ENCODE measurements at places on chromosomes 2 and 18. TPM values are rescaled to one million over a fixed set of nuclear protein-coding genes. Genes with fewer than 3 reads are reported as not detected.

DNA sequence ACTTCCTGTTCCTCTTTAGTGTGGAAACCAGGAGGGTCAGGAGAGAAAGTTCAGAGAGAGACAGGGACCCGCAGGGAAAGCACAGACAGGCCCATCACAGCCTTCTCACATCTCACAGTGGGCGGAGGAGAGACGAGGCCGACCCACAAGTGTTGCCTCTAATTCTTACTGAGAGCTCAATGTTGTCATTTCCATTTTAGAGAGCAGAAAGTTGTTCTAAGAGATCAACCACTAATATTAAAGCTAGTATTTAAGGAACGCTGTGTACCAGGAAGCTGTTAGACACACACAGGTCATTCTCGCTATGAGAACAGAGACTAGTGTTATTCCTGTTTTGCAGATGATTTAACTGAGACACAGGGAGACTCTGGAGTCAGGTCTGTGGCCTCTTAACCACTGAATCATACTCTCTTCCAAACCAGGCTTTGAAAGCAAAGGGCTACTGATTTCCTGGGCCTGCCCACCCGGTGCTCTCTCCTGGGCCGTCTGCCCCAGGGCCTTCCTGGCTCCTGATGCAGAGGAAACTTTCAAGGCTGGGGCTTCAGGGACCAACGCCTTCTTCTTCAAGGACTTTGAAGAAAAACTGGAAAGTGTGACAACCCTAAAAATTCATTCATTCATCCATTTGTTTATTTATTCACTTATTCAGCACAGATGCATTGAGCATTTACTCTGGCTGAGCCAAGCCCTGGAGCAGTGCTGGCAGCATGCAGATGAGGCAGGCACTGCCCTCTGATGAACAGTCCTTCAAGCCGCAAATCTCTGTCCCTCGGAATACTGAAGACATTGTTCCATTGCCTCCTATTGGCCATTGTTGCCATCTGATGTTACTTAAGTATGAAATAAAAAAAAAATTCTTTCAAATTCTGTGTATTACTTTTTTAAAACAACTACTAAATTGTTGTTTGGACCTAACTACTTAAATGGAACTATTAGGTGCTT, 37.2 kb upstream of the BIN1 start:
- H3K4me3 ChIP-seq, result no peak overlapping the region
- H3K4me1 ChIP-seq, result no peaks in the 10 kb centered on the region
- DNase-seq, result no peak
- no peaks in the 10 kb centered on the region for H3K36me3 ChIP-seq
- H3K27ac ChIP-seq, result no peak overlapping the region
- H3K27me3 ChIP-seq, result no peaks in the 10 kb centered on the region

DNA sequence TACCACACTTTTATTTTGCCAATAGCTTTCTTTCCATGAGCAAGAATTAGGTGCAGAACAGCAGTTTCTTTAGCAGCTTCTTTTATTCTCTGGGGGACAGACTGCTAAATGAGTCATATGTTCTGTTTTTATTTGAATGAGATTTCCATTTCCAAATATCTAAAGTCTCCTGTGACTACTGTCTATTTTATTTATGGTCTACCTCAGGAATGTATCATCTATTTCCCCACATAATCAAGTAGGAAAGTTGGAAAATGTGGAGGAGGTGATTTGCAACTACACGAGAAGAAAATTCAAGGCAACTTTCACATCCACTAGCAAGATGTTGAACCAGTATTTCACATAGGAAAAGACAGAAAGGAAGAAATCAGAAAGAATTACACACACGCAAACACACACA, 139.9 kb upstream of the MEX3C start:
- no peaks in the 10 kb centered on the region for H3K36me3 ChIP-seq
- no peaks in the 10 kb centered on the region for H3K4me1 ChIP-seq
- peaks cover 2% of the 10 kb centered on the region for H3K27me3 ChIP-seq

- H3K4me3 ChIP-seq, result no peak overlapping the region
- H3K27ac ChIP-seq, result no peak overlapping the region
- DNase-seq, result no peak
- no peaks in the 10 kb centered on the region for H3K27me3 ChIP-seq
- H3K4me1 ChIP-seq, result peaks cover 9% of the 10 kb centered on the region
- H3K36me3 ChIP-seq, result no peaks in the 10 kb centered on the region
These were observed 59.9 kb downstream of the DYM start for GRCh38 chr18:49400398-49401072.

DNA sequence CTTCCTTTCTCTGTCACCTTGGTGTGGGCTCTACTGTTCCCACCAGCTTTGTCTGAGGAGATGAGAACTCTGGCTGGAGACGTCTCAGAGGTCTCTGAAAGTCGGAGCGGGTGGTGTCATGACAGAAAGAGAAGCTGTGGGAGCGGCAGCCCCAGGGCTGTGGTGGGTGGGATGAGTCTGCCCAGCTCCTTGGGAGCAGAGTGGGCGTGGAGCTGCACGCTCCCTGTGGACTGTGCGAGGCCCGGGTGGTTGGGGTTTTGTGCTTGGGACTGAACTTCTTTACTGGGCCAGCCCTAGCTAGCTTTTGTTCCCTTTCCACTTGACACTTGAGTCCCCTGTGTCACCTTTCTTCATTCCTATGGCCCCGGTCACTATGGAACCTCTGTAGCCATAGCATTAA, 10.4 kb downstream of the TOGARAM2 start:
- no peaks in the 10 kb centered on the region for H3K27me3 ChIP-seq
- H3K4me3 ChIP-seq, result no peak overlapping the region
- DNase-seq, result no peak
- H3K36me3 ChIP-seq, result no peaks in the 10 kb centered on the region

DNA sequence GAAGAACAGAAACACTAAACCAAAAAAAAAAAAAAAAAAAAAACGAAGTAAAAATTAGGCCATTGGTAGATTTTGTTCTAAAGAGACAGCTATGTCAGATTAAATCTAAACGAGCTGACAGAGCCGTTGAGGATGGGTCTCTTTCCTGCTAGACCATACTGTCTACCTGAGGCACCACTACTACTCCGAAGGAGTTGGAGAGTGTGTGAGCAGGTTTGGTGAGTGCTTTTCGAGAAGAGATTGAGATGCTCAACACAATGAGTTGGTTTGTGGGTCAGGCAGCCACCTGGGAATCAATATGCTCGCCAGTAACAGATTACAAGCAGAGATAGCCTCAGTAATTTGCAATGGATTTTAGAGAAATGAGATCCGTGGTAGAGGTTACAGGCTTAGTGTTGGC, 281.5 kb upstream of the EPAS1 start:
- peaks cover 2% of the 10 kb centered on the region for H3K36me3 ChIP-seq
- no peak for DNase-seq
- H3K4me3 ChIP-seq, result no peak overlapping the region
- H3K27ac ChIP-seq, result no peak overlapping the region
- H3K4me1 ChIP-seq, result no peaks in the 10 kb centered on the region
- no peaks in the 10 kb centered on the region for H3K27me3 ChIP-seq

DNA sequence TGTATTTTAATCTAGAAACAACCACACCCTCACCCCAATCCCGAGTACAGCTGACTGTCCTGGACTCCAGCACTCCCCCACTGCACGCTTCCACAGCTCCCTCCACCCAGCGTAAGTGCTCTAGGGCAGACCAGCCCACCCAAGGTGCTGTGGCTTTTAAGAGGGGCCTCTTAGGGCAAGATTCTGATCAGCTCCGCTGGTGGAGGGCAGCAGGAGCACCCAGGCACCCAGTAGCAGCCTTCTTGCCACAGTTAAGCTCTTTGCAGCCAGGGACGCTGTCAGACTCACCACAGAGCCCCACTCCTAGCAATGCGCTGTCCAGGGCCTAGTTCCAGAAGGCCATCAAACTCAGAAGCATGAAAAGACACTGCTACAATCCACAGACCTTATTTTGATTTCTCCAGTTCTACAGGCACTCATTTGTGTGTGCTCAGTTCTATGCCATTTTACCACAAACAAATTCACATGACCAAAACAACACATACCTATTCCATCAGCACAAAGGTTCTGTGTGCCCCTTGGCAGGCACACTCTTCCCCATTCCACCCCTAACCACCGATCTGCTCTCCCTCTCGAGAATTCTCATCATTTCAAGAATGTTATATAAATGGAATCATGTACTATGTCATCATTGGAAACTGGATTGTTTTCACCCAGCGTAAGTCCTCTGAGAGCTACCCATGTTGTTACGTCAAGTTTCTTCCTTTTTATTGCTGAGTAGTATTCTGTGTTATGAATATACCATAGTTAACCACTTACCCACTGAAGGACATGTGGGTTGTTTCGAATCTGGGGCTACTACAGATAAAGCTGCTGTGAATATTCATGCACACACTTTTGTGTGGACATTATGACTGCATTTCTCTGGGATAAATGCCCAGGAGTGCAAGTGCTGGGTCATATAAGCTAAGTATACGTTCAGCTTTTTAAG, 40.4 kb downstream of the PTPN2 start:
- peaks cover 33% of the 10 kb centered on the region for H3K4me1 ChIP-seq
- H3K27ac ChIP-seq, result peak overlapping the region; percentile 43
- DNase-seq, result no peak
- H3K4me3 ChIP-seq, result no peak overlapping the region
- peaks cover 5% of the 10 kb centered on the region for H3K36me3 ChIP-seq

GRCh38 chr2:120864981-120865380, 129.3 kb downstream of the GLI2 start:
- H3K27ac ChIP-seq, result no peak overlapping the region
- no peak for DNase-seq
- no peak overlapping the region for H3K4me3 ChIP-seq
- peaks cover 2% of the 10 kb centered on the region for H3K27me3 ChIP-seq
- H3K36me3 ChIP-seq, result no peaks in the 10 kb centered on the region
- H3K4me1 ChIP-seq, result no peaks in the 10 kb centered on the region

DNA sequence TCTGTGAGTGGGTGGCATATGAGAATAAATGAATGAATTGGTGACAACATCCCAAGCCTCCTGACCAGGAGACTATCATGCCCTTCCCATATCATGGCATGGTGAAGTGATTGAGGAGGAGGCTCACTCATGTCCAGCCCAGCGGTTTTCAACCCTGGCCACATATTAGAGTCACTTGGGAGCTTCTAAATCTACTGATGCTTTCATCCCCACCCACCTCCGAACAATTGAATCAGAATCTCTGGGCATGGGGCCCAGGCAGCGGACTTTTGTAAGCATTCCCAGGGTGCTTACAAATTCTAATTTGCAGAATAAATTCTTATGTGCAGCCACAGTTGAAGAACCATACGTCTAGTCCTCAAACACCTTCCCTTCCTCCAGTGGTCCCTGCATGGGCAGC, 81.7 kb upstream of the SEC11C start:
- no peak for DNase-seq
- H3K4me1 ChIP-seq, result no peaks in the 10 kb centered on the region
- no peaks in the 10 kb centered on the region for H3K36me3 ChIP-seq
- H3K27me3 ChIP-seq, result no peaks in the 10 kb centered on the region
- H3K27ac ChIP-seq, result no peak overlapping the region

DNA sequence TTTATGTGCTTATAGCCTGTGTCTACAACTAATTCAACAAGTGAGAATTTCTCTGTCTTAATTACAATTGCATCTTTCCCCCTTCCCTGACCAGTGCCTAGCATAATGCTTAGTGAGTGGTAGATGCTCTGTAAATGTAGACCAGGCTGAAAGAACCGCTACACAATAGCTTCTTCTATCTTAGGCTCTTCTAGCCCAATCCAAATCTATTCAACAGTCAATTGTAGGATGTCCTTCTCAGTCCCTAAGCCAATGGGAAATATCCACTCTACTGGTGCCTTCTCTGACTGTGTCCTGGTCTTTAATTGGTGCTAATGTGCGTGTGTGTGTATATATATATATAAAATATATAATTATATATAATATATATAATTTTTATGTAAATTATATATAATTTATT, 34.1 kb upstream of the GCC2 start:
- no peaks in the 10 kb centered on the region for H3K36me3 ChIP-seq
- no peak overlapping the region for H3K27ac ChIP-seq
- H3K4me1 ChIP-seq, result no peaks in the 10 kb centered on the region
- no peaks in the 10 kb centered on the region for H3K27me3 ChIP-seq

DNA sequence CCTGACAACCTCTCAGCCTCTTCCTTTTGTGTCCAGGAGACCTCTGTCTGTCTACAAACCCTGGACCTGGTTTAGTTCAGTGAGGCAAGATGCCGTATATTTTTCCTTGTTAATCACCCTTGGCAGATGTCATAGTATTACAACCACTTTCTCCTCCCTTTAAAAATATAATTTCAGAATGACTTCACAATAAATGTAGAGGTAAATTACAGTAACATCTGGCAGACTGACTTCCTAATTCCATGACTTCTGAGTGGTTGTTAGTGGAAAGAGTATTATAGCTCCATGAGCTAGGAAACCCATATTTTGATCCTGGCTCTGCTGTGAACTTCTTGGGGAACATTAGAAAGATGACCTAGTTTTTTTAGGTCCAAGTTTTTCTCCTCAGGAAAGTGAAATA, 39.5 kb downstream of the SPATS2L start:
- H3K27me3 ChIP-seq, result no peaks in the 10 kb centered on the region
- no peak for DNase-seq
- no peak overlapping the region for H3K4me3 ChIP-seq
- H3K36me3 ChIP-seq, result no peaks in the 10 kb centered on the region
- no peak overlapping the region for H3K27ac ChIP-seq

GRCh38 chr18:52007105-52007504, 332.9 kb upstream of the DCC start:
- no peaks in the 10 kb centered on the region for H3K36me3 ChIP-seq
- DNase-seq, result no peak
- no peak overlapping the region for H3K27ac ChIP-seq
- no peaks in the 10 kb centered on the region for H3K27me3 ChIP-seq
- H3K4me1 ChIP-seq, result no peaks in the 10 kb centered on the region
- no peak overlapping the region for H3K4me3 ChIP-seq

DNA sequence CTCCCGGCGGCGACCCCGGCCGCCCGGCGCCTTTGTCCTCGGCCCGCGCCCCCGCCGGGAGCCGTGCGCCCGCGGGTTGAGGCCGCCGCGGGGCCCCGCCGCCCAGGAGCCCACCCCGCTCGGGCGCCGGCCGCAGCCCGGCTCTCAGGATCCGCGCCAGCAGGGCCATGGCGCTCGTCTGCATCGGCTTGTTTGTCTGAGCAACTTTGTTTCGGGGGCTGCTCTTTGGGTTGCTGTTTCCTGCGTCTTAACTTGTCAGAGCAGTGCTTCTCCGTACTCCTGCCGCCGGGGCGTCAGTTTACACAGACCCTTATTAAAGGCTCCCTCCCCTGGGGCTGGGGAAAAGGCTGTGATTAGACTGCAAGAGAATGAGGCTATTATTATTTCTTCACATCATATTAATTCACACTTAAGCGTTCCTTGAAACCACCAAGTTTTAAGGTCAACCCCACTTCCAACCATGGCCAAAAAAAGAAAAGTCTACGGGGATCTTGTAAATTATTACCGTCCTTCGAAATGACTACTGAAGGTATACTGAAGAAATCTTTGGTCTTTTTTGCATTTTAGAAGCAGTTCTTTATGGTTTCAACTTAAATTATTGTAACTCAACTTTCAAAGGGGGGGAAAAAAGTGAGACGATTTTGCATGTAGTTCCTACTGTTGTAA, at the start of gene CYP27C1:
TSS of gene CYP27C1 (minus strand) at position 198 of the 666 bp plus-strand sequence. CDS start at position 169, 29 bp downstream.
- no peaks in the 10 kb centered on the region for H3K36me3 ChIP-seq
- no peak within 1 kb of the TSS for H3K4me3 ChIP-seq
- no peak within 1 kb of the TSS for H3K27ac ChIP-seq
- H3K27me3 ChIP-seq, result peaks cover 32% of the 10 kb centered on the region
- H3K4me1 ChIP-seq, result peaks cover 18% of the 10 kb centered on the region
- DNase-seq, result no peak

- H3K4me3 ChIP-seq, result no peak overlapping the region
- H3K27ac ChIP-seq, result no peak overlapping the region
- no peaks in the 10 kb centered on the region for H3K36me3 ChIP-seq
- H3K27me3 ChIP-seq, result no peaks in the 10 kb centered on the region
- DNase-seq, result no peak
These were observed 369.9 kb downstream of the LPIN1 start for GRCh38 chr2:12116228-12116750.

Gene SPC25
- 1.0 TPM for total RNA-seq

Gene CAVIN2
- total RNA-seq, result 23.7 TPM

Gene DNAJC5G
- not detected for total RNA-seq

Gene SPATA3
- not detected for total RNA-seq

Gene GKN2
- not detected for total RNA-seq
